ENCODE measurements at places on chromosomes 1 and 21.

DNA sequence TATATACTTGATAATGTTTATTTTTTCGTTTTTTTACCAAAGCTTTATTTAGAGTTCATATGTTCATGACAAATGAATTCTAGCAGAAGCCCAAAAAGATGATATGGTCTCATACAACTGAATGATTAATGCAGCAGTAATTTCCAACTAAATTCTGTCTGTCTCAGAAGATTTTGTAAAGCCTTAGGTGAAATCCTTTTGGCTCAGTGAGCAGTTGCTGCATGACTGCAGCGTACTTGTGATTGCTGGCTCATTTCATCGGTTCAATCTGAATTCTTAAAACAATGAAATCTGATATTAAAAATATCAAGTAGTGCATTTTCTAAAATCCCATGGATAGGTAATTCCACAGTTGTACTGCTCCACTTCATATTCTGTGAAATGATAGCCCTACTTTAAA lies 73.2 kb downstream of the AK5 start:
- no peak for DNase-seq

DNA sequence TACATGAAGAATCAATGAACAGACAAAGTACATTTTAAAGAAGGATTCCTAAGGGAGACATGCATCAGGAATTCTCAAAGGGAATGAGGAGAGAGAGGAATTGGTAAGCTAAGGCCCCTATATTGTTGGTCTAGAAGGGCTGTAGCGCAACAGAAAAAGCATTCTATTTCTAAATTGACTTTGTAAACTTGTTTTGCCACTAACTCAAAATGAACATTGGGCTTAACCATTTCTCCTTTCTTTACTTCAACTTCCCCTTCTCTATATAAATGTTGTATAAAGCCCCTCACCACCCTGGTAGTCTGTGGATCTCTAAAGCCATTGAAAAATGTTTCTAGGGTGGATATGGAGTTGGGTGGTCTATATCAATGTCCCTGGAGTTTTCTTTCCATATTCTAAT lies 20.4 kb upstream of the OR6N2 start:
- DNase-seq = no peak

DNA sequence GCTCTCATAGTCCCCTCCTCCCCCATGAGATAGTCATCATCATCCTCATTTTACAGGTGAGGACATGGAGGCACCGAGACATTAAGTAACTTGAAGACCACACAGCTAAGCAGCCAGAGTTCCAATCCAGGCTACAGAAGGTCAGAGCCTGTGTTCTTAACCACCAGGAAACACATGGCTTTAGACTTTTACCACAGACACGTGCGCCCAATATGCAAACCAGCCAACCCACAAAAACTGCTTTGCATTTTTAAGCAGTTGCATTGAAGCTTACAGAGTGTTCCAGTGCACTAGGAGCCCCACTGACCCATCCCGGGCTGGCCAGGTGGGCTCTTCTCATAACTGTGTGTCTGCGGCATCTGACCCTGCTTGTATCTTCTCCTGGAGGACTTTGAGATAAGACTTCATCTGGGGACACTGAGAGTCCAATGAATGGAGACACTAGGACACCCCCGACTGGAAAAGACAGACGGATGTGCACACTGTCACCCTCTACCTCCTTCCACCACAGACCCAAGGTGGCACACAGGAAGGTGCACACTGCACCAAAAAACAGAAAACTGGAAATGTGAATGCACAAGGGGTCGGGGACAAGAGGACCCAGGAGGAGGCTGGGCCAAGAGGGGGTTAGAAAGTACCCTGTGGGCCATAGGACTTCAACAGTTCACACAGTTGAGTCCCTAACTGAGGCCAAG lies 56.4 kb downstream of the ETS2 start:
- DNase-seq = no peak

DNA sequence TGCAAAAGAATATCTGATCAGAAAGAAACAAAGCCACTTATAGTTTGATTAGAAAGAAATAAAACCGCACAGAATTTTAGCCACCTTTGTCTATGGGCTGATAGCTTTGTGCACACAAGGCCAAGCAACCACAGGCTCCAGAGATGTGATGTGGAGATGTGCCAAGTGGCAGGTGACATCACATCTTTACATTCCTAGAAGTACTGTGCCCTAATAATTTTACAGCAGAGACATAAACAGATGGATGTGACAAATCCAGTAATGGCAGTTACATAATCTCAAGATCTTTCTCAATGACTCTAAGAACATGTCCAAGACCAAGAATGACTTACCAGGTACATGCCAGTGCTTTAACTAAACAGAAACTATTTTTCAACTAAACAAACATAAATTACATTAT lies 159.5 kb downstream of the LTN1 start:
- no peak for DNase-seq

DNA sequence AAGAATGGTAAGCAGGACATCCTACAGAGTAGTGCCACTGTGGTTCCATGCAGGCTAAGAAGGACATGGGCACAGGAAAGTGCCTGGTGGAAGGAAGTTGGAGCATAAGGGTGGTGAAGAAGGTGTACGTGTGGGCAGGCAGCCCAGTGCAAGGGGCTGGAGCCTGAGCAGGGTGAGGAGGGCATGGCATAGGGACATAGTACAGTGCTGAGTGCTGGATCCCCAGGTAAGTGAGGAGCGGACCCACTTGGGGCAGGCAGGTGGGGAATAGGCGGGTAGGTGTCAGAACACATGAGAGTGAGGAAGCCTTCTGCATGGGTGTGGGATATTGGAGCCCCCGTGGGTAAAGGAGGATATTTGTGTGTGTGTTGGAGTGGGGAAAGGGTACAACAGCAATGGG lies 15.7 kb upstream of the LRRC53 start:
- DNase-seq = no peak

- no peak for DNase-seq
Observed at GRCh38 chr1:56074007-56074651, 505.2 kb downstream of the PLPP3 start.

- DNase-seq = no peak
Observed at GRCh38 chr1:14625572-14625971, 27.1 kb downstream of the KAZN start.

DNA sequence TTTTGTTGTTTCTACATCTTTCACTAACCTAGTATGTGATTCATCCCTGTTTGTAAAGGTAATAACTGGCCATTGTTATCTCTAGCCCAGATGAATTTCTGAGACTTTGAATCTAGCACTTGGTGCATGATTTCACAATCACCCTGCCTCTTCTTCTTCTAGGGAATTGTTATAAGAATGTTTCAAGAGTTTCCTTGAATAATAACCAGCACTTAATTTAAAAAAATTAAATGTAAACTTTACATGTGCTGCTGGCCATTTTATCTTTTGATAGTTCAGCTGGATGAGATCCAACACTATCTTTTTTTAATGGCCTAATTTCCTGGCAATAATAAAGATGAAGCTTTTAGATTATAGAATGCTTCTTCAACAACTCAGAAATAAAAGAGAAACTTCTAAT lies 31.8 kb downstream of the UBE2U start:
- DNase-seq = no peak

DNA sequence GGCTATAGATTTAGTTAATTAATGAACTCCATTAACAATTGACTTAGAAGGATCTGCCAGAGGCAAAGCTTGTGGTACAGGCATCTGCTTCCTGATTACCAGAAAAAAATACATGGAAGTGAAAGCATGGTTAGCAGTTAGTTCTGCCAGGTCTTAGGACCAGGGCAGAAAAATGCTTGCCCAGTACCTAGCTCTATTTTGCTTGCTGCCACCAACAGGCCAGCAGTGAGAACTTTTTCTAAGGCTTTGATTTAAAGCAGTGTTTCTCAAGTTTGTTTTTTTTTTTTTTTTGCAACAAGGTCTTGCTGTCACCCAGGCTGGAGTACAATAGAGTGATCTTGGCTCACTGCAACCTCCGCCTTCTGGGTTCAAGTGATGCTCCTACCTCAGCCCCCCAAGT lies 16.4 kb upstream of the MTF1 start:
- DNase-seq = no peak

GRCh38 chr1:243508303-243508713 lies 252.5 kb downstream of the SDCCAG8 start:
- DNase-seq = no peak

- no peak for DNase-seq
Observed at GRCh38 chr1:37073854-37074379, 39.6 kb upstream of the GRIK3 start.

DNA sequence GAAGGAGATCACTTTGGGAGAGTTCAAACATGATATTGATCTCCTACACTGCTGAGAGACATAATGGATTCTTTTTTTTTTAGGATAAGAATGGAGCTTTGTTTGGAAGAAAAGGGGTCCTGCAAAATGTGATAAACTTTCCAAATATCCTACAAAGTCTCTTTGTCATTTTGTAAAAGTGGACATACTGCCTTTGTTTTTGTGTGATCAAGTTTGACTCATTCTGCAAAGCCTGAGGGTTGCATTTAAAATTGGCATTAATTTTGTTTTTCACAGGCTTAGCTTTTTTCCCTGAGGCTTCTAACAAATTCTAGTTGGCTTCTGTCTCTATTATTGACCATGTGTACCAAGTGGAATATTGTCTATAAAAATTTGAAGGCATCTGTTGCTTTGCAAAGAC lies 113.2 kb downstream of the AK5 start:
- no peak for DNase-seq

Data from H54 (cell line).